ENCODE measurements at places on chromosomes 16 and 17.

DNA sequence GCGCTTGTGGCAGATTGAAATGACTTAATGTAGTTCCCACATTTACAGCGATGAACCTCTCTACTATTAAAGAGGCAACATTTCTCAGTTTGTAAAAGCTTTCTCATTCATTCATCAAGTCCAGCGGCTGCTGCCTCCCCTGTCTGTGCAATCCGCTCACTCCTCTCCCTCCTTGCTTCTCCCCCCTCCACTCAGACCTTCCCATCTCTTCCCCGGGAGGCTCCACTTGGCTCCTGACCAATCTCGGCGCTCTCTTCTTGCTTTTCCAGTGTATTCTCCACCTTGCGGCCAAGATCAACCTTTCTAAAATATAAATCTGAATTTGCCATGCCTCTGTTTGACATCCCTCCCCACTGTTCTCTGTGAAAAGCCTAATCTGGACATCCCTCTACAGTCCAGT, 117.5 kb downstream of the ASIC2 start:
- DNase-seq = no peak

- no peak for DNase-seq
Measured at GRCh38 chr17:29048440-29049368, 5.8 kb downstream of the PIPOX start.

DNA sequence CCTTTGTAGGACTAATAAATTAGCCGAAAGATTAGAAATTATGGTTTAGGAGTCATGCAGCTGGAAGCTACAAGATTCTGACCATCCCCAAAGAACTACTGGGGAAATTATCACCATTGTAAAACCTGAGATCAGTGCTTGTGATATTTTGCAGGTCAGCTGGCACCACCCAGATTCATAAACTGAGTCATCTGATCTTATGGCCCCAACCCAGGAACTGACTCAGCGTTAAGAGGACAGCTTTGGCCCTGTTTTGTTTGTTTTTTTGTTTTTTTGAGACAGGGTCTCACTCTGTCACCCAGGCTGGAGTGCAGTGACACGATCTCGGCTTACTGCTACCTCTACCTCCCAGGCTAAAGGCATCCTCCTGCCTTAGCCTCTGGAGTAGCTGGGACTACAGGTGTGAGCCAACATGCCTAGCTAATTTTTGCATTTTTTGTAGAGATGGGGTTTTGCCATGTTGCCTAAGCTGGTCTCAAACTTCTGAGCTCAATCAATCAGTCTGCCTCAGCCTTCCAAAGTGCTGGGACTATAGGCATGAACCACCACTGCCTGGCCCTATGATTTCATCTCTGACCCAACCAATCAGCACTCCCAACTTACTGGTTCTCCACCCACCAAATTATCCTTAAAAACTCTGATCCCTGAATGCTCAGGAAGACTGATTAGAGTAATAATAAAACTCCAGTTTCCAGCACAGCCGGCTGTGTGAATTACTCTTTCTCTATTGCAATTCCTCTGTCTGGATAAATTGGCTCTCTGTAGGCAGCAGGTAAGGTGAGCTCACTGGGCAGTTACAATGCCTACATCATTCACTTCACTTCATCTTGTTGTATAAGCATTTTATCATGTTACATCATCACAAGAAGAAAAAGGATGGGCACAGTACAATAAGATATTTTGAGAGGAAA, 79.4 kb upstream of the KSR1 start:
- DNase-seq = no peak

GRCh38 chr17:50797135-50797810, 30.0 kb upstream of the ANKRD40CL start:
- DNase-seq = no peak

DNA sequence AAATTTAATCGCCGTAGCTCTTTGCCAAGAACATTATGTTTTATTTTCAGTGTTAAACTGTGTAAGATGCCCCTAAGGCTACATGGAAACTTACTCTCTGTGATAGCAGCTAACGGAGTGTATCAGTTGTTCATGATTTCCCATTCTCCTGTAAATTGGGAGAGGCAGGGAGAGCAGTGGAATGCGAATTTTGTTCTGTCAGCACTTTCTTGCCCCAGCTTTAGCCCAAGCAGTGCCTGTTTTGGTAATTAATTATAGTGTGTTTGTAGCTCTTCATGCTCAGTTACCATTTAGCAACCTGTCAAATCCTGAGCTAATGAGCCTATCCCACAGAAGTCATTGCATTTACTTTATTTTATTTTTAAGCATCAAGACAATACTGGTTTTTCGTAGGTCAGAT, 475.1 kb upstream of the RBFOX1 start:
- DNase-seq = no peak

DNA sequence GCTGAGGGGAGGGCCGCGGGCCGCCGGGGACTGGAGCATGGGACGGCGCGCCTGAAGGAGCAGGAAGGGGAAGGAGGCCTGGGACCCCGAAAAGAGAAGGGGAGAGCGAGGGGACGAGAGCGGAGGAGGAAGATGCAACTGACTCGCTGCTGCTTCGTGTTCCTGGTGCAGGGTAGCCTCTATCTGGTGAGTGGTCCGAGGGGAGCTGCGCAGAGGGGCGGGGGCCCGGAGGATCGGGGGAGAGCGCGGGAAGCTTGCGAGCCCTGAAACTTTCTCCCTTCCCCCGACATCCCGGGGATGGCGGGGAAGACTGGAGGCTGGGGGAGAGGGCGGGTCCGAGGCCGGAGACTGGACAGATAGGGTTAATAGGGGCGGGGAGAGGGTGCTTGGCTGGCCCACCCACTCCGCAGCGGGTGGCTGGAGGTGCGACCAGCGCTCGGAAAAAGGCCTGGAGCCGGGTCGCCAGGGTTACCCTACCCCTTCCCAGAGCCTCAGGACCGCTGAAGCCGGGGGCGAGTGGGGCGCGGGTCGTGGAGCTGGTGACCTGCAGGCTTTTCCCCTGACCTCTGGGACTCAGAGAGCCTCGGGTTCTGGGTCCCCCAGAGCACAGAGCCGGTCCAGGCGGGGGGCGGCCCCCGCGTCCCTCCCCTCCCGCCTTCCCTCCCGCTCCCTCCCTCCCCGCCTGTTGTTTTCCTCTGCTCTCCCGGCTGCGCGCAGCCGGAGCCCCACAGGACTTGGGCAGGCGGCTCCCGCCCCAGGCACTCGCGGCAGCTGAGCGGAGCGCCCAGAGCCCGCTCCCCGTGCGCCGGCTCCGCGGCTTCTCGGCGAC, 631 bp downstream of the NXPH3 start:
- DNase-seq = no peak

GRCh38 chr17:4509401-4509800, 10.7 kb downstream of the SPNS2 start:
- no peak for DNase-seq

- no peak for DNase-seq
Measured at GRCh38 chr16:66087308-66087707, 279.2 kb upstream of the CDH5 start.

DNA sequence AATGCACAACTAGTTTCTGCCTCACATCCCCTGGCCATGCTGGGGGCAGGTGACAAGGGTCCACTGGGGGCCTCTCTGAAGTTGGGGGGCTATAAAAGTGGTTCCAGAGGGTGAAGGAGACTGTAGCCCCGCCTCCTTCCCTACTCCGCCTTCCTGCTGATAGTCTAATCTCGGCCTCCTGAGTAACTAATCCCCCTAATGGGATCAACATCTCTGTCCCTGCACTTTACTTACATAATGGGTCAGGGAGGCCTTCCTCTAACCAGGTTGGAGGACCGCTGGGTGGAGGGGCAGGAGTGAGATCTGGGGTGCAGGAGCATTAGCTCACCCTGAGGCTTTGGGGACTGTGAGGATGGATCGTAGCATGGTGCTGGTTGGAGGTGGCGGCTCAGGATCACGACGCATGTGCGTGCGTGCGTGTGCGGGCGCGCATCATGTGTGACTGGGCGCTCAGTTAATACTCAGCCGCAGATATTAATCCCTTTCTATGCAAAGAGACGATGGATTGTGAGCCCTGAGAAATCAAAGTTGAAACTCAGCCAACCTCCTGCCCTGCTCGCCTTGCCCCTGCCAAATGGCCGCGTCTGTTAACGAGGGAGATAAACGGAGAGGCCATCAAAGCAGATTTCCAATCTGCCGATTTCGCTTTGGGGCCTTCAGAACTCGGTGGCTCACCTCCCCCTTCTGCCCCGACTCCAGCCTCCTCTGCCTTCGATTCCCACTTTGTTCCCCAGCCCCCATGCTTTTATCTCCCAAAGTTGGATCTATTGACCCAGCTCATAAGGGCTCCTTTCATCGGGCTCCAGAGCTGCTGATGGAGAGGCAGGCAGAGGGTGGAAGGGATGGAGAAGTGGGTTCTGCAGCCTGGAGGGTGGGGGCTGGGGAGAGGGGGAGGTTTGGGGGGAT, 107.3 kb downstream of the SDK2 start:
- no peak for DNase-seq

DNA sequence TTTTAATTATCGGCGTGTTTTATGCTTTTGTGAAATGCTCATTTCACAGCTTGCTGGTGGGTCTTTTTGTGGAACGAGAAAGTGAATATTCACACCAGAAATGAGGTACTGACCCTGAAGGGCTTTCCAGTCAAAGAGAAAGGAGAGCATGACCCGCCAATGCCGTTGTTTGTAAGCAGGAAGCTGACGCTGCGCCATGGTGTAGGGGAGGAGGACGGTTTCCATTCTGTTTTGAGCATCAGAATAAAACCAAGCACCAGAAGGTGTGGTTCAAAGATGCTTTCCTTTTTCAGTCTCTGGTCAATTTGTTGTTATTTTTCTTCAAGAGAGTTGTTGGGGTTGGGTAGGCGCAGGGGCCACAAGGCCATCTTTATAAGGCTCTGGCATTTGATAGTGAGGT, 669.3 kb downstream of the WWOX start:
- no peak for DNase-seq

- no peak for DNase-seq
Measured at GRCh38 chr16:53492503-53492902, 10.5 kb downstream of the AKTIP start.

GRCh38 chr17:56111706-56112485, 41.4 kb upstream of the ANKFN1 start:
- DNase-seq = no peak

DNA sequence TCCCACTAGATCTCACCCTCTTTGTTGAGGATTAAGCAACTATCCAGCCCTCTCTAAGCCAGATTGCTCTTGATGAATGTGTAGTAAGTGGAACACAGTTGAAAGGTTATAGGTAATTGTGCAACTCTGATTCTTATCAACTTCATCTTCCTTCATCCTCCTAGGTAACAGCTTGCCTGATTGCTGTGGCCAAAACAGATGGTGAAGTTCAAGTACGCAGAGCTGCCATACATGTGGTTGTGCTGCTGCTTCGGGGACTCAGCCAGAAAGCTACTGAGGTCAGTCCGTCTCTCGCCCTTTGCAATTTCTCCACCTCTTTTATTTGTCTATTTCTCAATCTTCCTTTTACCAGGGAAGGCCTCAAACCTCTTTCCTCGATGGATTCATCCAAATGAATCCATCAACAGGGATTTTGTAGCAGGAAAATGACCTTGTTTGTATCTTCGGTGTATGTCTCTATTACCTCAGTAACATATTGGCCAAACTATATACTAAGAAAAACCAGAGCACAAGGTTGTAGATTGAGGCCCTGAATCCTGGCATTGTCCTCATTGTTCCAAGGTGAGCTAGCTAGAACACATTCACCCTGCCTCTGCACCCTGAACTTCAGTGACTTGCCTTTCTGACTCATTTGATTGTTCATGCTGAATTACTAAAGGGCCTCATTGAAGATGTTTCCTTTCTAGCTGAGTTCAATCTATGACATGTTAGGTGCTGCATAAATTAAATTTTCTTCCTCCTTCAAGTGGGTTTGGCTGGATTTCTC, 65.1 kb upstream of the HAS3 start:
- DNase-seq = no peak

DNA sequence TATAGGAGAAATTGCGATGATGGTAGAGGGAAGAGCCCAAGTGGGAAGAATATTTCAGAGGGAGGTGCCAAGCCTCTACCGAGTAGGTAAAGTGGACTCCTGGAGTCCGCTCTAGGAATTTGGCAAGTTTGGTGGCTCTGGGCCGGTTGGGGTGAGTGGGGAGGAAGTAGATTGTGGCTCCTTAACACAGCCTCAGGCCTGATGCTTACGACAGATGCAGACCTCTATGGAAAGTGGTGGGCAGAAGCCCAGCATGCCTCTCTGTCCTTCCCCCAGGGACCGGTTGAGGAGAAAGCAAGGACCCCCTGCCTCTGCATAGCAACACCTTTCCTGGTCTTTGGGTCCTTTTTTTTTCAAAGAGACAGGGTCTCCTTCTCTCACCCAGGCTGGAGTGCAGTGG, 55.9 kb upstream of the SIAH1 start:
- DNase-seq = no peak

- no peak for DNase-seq
Measured at GRCh38 chr16:57556941-57557541, 14.6 kb downstream of the ADGRG5 start.

DNA sequence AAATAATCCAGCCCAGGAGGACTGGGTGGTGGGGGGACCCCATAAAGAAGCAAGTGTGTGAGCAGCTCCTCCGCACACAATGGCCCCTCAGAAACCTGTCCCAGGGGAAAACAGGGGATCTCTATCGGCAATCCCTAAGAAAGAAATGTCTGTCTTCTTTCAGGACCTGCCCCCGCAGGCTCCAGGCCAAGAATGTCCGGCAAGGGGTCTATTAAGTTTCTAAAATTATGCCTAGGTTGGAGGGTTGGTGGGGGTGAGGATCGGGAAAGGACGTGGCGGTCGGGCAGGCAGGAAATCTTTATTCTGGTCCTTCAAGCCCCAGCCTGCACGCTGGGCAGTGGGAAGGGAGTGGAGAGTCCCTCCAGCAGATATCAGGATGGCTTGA, 23.4 kb upstream of the LITAF start:
- DNase-seq = no peak

DNA sequence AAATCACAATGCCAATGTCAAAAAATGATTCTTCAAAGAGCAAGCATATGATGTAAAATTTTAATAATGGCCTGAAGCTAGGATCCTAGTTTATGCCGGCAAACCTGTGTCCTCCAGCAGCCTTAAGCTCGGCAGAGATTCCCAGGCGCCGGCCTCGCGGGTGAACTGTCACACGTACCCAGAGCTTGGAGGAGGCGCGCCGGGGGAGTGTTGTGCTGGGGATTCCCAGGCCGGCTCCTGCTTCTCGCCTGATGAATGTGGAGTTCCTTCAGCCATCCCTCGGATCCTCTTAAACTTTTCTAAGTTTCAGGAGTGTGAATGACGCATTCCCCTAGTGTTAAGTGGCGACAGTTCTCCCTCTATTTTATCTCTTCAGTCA, 19.1 kb upstream of the NTN1 start:
- DNase-seq = no peak

GRCh38 chr16:6946802-6947201, 385.8 kb upstream of the RBFOX1 start:
- no peak for DNase-seq

DNA sequence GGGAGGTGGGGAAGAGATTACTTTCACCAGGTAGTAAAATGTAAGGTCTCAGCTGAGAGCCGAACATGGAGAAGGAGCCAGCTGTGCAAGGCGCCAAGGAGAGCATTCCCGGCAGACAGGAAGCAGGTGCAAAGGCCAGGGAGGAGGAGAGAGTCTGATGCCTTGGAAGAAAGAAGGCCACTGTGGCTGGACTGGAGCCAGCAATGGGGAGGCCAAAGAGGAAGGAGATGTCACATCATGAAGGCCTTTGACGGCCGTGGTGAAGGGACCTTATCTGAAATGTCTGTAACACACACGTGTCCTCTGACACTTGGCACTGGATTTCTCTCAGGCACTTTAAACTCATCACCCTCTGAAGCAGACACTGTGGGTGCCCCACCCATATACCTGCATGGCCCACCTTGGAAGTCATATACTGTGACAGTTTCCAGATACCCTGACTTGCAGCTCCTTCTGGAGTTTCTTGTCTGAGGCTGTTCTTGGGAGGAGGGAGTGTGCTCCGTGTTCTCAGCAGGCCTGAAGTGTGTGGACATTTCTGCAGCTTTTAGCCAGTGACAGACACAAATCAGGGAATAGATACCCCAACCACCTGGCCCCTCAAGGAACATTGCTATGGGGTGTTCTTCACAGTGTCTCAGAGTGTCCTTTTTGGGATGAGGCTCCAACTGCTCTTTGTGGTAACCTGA, 1.9 kb upstream of the SLC5A2 start:
- no peak for DNase-seq

All from cortex of kidney (tissue), 1 donor.